ENCODE measurements at places on chromosomes 3 and 15.

DNA sequence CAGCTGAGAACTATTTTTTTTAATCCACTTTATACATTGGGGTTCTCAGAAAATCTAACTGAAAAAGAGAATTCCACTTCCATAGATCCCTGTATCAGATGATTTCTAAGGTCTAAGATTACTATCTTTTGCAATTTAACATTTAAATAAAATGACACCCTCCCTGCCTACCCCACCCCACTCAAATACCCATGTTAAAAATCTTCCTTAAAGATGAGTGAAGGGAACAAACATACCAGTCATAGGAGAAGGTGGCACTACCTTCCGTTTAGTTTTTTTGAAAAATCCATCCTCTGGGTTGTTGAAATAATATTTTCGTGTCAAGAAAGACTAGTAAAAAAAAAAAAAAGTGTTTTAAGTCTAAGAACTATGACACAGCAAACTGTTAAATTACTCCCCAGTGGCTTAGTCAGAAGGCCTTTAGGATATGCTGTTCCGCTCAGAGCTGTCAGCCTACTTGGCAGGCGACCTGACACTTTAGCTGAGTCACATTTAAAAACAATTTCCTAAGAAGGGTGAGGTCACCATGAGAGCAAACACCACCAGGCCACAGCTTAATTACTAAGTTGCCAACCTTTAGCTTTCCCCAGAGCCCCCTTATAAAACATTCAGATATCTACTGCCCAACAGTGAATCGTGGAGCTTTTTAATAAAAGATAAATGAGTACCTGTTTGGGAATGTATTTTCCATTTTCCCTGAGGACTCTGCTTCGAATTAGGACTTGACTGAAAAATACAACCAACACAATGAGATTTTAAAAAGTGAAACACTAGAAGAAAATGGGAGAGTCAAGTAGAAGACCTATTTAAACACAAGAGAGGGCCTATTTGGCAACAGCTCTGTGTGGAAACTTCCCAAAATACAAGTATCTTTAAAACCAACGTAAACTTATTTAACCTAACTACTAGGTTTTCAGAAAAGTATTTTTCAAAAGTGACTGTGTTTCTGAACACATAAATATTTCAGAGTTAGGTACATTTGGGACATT is 9.6 kb downstream of the EMC3 start:
- no peak for DNase-seq

DNA sequence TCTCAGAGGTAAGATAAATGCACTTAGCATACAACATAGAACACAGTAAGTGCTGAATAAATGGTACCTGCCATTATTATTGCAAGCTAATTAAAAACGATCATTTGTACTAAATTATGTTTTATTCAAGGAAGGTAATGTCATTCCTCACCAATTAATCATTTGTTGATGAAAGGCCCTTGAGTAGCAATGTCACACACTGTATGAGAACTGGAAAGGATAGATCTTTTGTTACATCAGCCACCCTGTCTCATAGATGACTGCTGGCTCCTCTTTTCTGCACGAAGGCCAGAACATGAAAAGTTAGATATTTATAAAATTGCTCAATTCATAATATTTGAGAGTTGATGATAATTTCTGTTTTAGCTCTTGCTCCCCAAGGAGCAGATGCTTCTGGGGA is 415.4 kb downstream of the RBMS3 start:
- DNase-seq = no peak

DNA sequence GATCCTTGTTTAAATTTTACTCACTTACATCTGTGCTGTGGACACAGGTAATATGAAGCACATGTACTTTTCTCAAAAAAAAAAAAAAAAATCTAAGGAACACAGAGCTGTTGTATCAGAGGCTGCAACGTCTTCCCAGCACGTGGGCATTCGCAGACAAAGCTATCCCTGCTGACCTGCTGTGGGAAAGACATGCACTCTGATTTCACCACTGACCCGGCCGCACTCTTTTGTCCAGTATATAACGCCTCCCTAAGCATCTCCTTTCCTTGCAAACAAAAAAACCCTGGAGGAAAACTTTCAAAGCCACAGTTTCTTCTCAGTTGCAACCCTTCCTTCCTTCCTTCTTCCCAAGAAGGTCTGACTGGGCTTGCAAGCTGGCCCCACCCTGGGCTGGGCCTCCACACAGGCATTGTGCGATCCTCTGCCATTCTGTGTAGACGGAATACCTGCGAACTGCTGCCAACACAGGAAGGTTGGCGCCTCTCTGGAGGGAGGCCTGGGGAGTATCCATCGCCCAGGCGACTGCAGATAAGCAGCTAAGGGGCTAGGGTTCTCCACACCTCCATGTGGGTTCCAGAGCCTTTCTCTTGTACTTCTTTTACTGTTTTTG is 50.8 kb downstream of the SLC12A8 start:
- DNase-seq = no peak

DNA sequence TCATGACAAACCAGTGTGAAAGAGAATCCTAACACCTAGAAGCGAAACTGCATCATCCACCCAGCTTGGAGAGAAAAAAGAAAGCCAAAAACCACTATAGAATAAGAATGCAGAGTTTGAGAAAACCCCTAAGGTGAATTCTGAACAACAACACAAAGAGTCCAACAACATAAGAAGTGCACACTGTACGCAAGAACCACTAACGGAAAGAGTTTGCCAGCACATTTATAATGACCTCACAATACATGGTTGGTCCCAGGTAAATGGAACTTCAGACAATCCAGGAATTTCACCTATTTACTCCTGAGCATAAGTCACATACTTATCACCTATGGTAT is 128.3 kb upstream of the BHLHE40 start:
- DNase-seq = no peak

- DNase-seq = no peak
These were observed 194.0 kb upstream of the LMCD1 start for GRCh38 chr3:8307545-8308110.

DNA sequence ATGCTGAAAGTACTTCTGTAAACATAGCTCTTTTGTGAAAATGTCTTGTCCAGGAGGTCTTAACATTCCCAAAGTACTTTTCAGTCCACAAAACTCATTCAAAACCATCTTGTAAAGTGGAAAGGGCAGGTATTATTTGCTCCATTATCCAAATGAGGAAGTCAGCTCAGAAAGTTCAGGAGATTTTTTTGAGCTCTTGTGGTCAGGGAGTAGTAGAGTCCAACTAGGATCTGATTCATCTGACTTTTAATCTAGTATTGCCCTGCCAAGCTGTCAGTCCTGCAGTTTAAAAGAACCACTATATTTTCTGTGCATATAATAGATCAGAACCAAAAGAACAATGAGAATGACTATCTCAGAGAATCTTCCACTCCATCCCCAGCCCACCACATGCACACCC is 83.5 kb downstream of the FOXB1 start:
- DNase-seq = no peak

DNA sequence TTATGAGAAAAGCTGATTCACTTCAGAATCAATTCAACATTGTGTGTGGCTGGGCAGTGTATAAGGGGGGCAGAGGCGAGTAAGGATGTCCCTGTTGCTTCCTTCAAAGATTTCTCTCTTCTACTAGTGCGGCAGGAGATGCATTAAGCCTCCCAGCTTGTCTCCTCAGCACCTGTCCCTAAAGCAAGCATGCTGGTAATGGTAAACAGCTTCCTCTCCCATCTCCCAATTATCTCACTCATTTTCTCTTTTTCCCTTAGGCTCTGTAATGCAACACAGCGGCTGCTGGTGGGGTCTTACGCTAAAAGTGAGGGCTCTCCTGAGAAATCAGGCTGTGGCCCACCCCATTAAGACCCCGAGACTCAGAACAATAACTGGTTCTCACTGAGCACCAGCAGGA is 306.4 kb upstream of the ROPN1 start:
- DNase-seq = no peak

DNA sequence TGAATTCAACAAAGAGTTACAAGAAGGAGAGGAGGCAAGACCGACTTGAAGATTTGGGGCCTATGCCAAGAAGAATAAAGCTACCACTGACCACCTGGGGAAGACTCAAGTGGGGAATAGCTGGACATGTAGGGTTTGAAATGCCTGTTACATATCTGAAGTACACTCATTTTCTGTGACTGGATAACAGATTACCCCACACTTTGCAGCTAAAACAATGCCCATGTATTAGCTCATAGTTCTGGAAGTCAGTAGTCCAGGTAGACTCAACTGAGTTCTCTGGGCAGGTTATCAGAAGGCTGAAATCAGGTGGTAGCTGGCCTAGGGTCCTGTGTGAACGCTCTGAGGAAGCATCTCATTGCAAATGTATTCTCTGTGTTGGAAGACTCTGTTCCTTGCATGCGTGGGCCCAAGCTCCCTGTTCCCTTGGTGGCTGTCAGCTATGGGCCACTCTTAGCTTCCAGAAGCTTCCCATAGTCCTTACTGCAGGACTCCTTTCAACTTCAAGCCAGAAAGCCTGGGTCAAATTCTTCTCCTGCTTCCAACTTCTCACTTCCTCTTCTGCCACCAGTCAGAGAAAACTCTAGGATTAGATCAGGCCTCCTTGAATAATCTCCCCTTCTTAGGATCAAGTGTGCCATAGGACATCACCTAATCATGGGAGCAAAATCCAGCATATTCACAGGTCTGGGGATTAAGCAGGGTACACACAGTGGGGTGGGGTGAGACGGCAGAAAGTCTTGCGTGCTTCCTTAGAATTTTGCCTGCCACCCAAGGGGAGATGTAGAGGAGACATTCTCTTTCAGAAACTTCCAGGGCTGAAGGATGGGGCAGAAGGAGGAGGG is 187.8 kb downstream of the SHQ1 start:
- DNase-seq = no peak

DNA sequence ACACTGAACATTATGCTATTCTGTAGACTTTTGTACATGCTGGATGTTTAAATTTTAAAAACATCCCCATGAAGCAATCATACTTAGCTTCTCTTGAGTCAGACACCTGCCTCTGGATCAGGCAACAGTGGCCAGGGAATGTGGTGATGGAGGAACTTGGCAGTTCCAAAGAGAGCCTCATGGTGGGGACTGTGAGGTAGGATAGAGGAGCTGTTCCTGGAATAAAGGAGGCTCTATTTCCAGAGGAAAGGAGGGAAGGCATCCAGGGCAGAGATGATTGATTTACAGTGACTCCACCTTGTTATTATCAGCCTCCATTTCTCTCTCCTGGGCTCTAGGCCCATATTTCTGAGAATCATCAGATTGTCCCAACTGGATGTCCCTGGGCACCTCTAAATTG is 35.0 kb upstream of the ABHD17C start:
- DNase-seq = no peak

Data from T-helper 9 cell (primary cell).